ENCODE measurements at places on chromosomes 11 and 22. TPM values are rescaled to one million over a fixed set of nuclear protein-coding genes. Genes with fewer than 3 reads are reported as not detected.
A peak's percentile ranks its signal among the peaks of the same experiment; 100 is the strongest.

P4HA3 gene
- not detected for total RNA-seq

CCDC188 gene
- 0.14 TPM for total RNA-seq

TRIM51 gene
- not detected for total RNA-seq

CRACR2B gene
- 1.5 TPM for total RNA-seq

POU2AF1 gene
- 68.9 TPM for total RNA-seq

CCDC81 gene
- 0.75 TPM for total RNA-seq

SVIP gene
- total RNA-seq: 45.4 TPM

RASSF10 gene
- not detected for total RNA-seq

LRRC75B gene
- 2.6 TPM for total RNA-seq

MS4A18 gene
- total RNA-seq: not detected

KRTAP5-10 gene
- not detected for total RNA-seq

KRTAP5-7 gene
- not detected for total RNA-seq

APOL3 gene
- total RNA-seq: 42.2 TPM

- no peak for DNase-seq
Observed at GRCh38 chr11:119668676-119669075, 60.3 kb downstream of the NECTIN1 start.

DNA sequence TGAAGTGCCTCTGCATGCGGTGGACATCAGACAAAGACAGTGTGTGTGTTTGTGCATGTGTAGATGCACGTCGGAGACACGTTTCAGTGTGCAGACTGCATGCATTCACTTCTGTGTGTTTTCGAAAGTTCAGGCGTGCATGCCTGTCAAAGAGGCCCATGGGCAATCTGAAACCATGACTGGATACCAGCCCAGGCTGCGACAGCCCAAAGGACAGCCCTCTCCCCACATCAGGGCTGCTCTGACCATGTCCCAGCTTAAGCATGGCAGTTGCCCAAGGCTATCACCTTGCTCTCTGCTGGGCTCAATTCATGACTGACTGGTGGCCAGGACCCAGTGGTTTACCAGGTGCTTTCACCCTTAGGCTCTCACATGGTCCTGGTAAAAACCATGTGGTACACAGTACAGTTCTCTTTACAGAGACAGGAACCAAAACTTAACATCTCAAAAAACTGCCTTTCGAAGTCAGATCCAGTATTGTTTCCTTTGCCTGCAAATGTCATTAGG, 423.7 kb upstream of the CADM1 start:
- DNase-seq: no peak

- DNase-seq: no peak
Observed at GRCh38 chr22:36497910-36498665, 8.8 kb downstream of the FOXRED2 start.

GRCh38 chr11:15901790-15902189, 454.6 kb downstream of the SOX6 start:
- DNase-seq: no peak

- DNase-seq: no peak
Observed at GRCh38 chr22:39665229-39665628, 94.7 kb downstream of the CACNA1I start.

DNA sequence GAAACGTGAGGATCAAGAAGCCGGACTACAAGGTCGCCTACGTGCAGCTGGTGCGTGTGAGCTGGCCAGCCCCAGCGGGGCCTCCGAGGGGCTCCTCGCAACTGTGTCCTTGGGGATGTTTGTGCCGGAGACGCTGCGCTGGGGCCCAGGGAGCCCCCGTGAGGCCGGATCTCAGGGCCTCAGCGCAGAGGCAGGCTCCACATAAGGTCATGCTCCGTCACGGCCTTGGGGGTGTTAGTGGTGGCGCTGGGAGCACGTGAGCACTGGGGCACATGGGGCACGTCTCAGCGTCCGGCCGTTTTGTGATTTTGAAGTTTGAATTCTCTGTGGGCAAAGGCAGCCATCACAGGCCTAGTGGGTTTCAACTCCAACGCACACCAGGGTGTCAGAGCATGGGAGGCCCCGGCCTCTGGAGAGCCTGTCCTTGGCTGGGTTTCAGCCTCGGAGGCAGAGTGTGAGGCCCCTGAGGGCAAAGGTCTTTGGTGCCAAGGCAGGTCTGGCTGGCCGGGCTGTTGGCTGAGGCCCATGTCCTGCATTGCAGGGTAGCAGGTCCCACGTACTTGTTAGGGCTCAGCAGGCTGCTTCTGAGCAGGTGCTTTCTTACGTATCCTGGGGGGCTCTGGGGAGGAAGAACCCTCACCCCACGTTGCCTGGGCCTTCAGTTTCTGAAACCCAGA, 5.8 kb downstream of the MRPL23 start:
- no peak for DNase-seq

- no peak for DNase-seq
Observed at GRCh38 chr11:109338131-109338530, 83.9 kb upstream of the C11orf87 start.

DNA sequence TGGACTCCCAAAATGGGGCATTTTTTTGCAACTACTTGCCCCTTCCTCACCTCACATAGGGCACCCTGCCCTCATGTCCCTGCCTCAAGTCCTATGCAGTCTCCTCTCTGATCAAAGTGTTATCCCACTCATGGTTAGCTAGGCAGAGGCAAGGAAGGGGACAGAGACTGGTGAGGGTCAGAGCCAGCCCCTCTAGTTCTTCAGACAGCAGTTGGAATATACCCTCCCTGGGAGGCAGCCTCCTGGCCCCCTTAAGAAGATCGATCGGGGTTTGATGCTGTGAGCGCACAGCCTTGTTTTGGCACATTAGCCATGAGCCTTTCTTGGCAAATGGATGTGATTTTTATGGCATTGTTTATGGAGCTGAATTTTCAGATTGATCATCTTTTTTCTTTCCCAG, 436.9 kb downstream of the BUD13 start:
- DNase-seq: no peak

DNA sequence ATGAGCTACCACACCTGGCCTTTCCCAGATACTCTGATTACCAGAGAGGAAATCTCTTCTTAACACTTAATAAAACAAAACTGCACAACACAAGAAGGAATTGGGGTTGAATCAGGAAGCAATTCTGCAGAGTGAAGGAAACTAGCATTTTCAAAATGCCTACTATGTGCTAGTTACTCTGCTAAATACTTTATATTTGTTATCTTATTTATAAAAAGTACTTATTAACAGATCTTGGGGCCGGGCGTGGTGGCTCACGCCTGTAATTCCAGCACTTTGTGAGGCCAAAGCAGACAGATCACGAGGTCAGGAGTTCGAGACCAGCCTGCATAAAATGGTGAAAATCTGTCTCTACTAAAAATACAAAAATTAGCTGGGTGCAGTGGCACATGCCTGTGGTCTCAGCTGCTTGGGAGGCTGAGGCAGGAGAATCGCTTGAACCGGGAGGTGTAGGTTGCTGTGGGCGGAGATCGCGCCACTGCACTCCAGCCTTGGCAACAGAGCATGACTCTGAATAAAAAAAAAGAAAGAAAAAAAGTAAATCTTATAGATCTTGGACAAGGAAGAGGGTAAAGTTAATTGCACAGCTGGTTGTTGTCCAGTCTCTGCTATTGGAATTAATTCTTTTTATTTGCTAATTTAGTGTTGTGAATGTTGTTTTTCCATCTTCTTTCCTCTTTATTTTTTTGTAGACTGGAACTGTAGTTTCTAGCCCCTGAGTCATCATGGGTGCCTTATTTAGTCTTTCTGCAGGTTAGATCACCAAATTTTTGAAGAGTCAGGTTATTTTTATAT, 22.1 kb downstream of the TMEM135 start:
- DNase-seq: no peak

DNA sequence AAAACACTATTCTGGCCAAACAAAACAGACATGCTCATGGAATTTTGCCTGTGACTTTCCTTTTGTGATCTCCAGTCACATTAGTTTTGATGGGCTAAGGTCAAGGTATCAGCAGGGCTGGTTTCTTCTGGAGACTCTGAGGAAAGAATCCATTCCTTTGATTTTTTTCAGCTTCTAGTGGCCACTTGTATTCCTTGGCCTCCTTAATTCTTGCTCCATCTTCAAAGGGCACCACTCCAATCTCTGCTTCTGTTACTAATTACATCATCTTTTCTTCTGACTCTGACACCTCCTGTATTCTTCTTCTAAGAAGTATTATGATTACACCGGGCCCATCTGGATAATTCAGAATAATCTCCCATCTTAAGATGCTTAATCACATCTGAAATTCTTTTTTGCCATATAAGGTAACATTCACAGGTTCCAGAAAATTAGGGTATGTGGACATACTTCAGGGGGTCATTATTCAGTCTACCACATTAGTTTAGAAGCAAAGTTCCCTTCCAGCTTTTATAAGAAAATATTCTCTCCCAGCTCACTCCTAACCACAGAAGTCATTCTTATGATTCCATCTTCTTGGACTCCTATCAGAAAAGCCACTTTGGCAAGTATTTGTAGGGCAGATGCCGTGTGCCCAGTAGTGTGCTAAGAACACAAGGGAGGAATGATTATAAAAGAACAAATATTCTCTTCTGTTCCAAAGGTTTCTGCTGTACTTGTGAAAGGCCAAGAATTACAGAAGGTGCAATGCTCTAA, 56.4 kb upstream of the FSHB start:
- no peak for DNase-seq

DNA sequence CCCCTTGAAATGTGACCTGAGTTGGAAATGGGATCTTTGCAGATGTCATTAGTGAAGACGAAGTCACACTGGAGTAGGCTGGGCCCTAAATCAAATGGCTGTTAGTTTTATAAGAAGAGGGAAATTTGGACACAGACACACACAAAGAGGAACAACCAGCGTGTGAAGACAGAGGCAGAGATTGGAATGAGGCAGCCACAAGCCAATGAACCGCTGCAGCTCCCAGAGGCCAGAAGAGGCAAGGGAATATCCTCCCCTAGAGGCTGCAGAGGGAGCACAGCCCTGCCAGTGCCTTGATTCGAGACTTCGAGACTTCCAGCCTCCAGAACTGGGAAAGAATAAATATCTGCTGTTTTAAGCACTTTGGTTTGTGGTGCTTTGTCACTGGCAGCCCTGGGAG, 484.5 kb downstream of the MN1 start:
- DNase-seq: no peak

DNA sequence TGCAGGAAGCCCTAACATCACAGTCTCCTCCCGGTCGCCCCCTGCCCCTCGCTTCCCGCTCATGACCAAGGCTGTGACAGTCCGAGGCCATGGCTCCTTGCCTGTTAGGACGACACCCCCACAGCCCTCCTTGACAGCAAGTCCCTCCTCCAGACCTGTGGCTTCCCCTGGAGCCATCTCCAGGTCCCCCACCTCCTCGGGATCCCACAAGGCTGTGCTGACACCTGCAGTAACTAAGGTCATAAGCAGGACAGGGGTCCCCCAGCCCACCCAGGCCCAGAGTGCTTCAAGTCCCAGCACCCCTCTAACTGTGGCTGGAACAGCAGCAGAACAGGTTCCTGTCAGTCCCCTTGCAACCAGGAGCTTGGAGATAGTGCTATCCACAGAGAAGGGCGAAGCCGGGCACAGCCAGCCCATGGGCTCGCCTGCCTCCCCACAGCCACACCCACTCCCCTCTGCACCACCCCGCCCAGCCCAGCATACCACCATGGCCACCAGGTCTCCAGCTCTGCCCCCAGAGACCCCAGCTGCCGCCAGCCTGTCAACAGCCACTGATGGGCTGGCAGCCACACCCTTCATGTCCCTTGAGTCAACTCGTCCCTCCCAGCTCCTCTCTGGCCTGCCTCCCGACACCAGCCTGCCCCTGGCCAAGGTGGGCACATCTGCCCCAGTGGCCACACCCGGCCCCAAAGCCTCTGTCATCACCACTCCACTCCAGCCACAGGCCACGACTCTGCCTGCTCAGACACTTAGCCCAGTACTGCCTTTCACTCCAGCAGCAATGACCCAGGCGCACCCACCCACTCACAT, 63.2 kb downstream of the OTOG start:
- peak; percentile 52 for DNase-seq

DNA sequence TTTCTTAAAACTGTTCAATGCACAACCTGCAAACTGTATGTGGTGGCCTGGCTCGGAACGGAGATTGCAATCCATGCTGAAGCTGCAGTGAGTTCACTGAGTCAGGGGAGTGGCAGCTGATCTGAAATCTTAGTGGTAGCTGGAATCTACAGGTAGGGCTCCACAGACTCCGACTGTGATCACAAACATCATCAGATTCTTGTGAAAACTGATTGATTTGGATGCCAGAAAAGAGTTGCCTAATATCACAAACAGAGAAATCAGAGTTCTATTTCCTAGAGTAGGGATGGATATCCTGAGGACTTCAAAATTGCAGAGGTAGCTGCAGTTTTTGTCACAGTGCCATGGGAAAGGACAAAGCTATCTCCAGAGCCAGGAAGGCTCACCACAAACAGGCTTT, 57.5 kb upstream of the SC5D start:
- no peak for DNase-seq

DNA sequence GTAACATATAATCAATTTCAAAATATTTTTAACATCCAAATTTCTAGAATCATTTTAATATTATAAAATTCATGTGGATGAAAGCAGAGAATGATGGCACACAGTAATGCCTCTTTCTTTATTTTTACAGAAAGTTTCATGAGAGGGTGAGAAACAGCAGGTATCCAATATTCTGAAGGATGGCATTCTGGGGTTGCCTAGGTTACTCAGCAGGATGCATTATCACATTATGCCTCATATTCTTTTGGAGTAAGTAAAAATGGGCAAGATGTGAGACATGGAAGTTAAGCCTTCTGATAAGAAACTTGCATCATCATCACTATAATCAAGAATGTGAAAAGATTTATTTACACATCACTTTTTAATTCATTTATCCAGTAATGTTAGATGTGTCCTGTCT, 148.7 kb upstream of the PGR start:
- no peak for DNase-seq

GRCh38 chr11:124623861-124624525, 1.3 kb downstream of the TBRG1 start:
- no peak for DNase-seq

- DNase-seq: no peak
Observed at GRCh38 chr11:41943656-41944055, 484.2 kb upstream of the LRRC4C start.

DNA sequence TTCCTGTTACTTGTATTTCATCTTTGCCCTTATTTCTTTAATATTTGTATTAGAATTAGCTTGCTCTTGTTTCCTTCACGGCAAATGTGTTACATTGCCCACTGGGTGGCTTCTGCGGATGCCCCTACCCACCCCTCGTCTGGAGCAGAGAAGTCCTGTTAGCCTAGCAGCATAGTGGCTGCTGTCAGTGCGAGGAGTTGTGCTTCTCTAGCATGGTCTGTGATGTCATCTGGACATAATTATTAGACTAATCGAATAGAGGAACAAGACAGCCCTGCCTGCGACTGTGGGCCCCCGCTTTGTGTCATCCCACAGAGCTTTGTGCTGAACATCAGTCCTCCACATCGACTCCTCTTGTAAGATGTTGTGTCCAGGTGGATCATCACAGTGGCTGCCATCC, 74.5 kb downstream of the PPP6R3 start:
- DNase-seq: no peak

DNA sequence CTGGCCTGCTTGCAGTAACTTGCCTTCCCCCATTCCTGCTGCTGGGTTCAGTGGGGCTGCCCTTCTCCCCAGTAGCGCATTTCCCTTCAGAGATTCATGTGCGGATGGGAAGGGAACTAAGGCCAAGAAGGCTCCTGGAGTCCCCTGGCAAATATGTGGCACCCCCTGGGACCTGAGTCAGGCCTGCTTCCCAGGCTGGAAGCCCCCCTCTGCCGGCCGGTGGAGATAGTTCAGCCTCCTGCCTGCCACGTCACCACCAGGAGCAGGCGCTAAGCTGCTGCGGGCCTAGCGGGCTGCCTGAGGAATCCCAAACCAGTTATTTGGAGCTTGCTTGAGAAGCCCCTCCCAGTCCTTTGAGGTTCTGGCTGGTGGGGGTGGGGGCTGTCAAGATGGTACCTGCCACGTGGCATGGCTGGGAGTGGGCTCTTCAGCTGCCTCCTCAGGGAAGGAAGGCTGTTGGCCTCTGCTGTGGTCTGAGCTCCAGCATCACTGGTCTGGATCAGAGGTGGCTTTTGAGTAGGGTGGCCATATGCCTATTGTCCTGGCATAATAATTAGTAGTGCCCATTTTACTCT, 2.0 kb downstream of the SERPINH1 start:
- no peak for DNase-seq

Measured in activated CD4-positive, alpha-beta T cell treated with anti-CD3 and anti-CD28 coated beads, Interleukin-2, amount 10 ng/mL, durations not matched to agents 24 days and 14 days (primary cell).